ENCODE measurements at places on chromosomes 13 and 19.

DNA sequence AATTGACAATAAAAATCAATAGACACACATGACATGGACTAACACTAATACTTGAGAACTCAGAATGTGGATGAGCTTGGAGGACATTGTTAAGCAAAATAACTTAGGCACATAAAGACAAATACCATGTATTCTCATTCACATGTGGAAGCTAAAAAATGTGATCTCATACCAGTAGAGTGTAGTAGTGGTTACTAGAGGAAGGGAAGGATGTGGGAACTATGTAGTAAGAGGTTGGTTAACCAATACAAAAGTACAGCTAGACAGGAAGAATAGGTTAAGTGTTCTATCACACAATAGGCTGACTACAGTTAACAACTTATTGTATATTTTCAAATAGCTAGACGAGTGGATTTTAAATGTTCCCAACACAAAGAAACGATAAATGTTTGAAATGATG is 415.8 kb upstream of the KLF12 start:
- no peak for DNase-seq

GRCh38 chr19:29678484-29679106 is 13.3 kb downstream of the PLEKHF1 start:
- DNase-seq = no peak

GRCh38 chr19:57506163-57506562 is 6.4 kb downstream of the ZNF773 start:
- no peak for DNase-seq

- DNase-seq = no peak
These were observed 240.3 kb downstream of the DCT start for GRCh38 chr13:94239135-94239534.

DNA sequence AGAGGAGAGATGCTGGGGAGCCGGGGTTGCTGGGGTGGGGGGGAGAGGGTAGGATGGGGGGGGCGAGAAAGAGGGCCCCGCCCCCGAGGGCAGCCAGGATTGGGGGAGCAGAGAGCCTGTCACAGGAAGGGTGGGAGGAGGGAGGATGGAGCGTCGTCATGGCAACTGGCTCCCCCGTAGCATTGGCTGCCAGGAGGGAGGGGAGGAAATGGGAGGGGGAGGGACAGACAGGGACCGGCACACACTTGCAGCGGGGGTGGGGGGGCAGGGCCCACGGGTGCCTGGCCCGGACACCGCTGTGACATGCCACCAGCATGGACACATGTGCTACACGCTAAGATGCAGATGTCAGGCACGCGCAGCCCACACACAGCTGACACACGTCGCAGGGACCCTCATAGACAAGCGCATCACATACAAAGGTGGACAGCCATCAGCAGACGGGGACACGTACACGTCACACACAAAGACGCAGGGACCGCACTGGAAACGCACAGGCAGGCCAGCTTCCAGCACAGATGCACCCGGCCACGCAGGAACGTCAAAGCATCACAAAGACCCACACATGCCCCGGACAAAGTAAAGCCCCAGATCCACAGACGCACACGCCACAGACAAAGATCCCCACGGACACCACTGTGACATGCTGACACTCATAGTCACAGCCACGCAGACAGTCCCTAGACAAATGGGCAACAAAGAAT is at the start of gene LMTK3:
Gene LMTK3, minus strand, starts transcription at position 36 of the 704 bp plus-strand sequence. CDS start 259 bp downstream, outside the sequence.
- no peak for DNase-seq

GRCh38 chr13:40671956-40672764 is 5.7 kb upstream of the FOXO1 start:
- DNase-seq = no peak

DNA sequence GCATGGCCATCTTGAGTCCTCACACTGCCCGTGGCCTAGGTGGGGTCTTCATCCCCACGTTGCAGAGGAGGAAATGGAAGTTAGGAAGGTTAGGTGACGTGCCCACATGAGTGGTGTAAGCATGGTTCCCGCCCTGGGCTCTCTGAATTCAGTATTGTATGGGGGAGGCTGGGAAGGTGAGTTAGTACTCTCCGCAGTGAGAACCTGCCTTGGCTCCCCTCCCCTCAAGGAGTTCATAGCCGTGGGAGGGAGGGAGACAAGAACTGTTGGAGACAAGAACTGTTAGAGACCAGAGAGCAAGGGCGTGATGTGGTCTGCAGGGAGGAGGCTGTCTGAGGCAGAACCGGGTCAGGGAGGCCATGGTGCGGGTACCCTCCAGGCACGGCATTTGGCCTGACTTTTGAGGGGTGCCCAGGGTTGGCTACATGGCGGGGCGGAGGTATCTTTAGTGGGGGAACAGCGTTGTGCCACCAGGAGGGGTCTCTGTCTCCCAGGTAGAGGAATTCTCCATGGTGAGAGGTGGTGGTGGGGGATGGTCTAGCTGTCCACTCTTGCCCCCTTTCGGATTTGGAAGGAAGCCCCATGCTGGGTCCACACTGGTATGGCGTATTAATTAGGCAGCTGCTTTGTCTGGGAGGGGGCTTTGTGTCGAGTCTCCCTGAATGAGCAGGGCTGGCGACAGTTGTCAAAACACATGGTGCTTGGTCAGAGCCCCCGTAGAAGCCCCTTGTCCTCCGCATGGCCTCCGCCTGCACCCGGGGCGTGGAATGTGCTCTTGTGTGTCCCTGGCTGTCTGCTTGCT is 45.8 kb downstream of the CAPN12 start:
- no peak for DNase-seq

- DNase-seq = no peak
These were observed 2.2 kb downstream of the S1PR2 start for GRCh38 chr19:10228920-10229319.

- no peak for DNase-seq
These were observed 291.2 kb downstream of the TEX29 start for GRCh38 chr13:111611651-111612050.

DNA sequence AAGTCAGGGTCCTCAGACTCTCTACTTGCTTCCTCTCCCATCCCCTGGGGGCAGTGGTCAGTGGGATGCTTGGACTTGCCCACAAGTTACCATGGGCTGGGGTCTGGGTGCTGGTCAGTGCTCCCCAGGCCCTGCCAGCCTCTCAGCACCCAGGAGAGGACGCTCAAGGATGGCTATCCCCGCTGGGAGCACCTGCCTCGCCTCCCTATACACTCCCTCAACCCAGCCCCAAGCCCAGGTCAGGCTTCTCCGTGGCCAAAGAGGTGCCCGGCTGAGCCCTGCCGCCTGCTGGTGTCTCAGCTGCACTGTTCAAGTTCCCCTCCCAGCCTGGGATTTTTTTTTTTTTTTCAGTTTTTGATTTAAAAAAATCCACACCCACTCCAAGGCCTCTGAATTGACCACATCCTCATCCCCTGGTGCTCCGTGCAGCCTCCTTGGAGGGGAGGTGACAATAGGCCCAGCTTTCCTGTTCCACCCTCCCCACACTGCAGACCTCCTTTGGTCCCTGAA is 10.8 kb downstream of the F2RL3 start:
- DNase-seq = no peak

DNA sequence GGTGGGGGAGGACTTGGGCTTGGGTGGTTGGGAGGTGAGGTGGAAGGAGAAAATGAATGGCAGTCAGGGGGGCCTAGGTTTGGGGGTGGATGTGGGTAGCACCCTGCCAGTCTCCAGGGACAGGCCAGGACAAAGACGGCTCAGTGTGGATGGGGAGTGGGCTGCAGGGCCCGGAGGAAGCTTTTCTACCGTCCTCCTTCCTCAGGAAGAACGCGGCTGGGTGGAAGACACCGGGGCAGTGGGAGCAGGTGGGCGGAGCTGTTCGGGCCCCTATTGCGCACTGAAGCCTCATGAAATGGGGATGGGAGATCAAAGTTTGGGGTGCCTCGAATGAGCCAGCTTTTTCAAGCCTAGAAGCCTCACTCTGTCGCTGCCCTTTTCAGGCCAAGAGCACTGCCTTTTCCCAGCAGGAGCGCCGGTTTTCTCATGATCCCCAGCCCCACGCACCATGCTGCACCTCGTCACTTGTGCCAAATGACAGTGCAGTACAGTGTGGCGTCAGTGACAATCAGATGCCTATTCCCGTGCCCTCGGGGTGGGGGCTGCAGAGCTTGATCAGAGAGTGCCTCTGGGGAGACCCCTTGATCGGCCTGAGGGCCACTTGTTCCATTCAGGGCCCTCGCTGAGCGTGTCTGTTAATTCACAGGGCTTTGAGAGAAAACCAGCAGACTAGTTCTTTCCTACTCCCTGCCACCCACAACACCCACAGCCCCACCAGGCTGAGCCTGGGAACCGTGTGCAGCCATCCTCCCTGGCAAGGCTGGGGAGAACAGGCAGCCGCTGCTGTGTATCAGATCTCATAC is 1.5 kb downstream of the CALM3 start:
- no peak for DNase-seq

DNA sequence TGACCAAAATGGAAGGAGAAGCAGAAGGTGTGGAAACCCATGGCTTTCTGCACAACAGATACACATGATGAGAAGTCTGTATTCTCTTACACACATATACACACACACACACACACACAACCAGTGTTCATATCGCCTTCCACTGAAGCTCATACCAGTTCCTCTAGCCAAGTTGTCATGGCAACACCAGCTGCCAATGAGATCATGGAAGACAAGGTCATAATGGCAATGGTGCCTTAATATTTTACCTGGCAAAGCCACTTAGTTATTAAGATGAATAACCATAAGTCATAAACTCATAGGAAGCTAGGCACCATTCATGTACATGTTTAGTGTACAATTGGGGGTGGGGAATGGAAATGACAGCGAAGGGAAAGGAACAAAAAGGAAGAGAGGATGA is 2.6 kb upstream of the DHRS12 start:
- DNase-seq = no peak

Data from esophagus squamous epithelium (tissue), 5 donors.